ENCODE measurements at places on chromosomes 4 and X.

GRCh38 chrX:45749375-45749774 is 548.7 kb upstream of the DIPK2B start:
- DNase-seq = no peak

DNA sequence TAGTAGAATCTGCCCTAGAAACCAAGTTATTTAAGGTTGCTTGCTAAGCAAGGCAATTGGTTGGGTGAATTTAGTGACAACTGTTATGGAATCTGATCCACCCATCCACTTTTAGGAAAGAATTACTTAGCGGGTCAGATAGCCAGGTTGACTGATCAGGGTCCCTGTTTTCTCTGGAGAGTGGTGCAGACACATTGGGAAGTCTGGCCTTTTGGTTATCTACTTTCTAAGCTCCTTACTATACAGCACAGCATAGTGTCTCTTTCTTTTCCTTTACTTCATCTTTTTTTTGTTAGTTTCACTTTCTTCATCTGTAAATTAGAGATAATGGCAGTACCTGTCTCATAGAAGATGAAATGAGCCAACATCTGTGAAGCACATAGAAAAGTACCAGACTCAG is 7.4 kb downstream of the HERC3 start:
- no peak for DNase-seq

DNA sequence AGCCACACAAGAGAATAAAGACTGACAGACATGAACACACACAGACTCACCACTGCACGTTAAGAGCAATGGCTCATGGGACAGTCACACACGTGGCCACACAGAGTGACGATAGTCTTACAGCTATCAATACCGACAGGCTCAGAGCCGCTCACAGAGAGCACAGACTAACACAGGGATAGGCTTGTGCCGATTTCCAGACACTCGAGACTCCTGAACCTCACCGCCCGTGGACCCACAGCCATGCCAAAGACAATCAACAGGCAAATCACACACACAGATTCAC is 716 bp upstream of the SLC38A5 start:
- DNase-seq = no peak

DNA sequence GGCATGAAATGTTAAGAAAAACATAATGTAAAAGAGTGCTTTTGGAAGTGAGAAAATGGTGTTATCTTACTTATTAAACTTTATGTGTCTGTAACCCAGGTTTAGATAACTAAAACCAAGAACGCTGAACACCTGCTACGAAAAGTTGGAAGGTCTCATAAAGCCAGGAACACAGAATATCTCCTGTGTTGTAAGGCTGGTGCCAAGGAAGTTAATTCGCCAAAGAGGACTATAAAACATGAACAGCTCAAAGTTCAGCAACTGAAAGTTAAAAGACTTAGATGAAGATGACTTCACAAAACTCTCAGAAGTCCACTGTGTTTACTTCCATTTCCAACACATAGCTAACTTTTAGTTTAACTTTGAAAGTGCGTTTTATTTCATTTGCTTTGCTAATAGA is 54.3 kb downstream of the GPRIN3 start:
- DNase-seq = no peak

DNA sequence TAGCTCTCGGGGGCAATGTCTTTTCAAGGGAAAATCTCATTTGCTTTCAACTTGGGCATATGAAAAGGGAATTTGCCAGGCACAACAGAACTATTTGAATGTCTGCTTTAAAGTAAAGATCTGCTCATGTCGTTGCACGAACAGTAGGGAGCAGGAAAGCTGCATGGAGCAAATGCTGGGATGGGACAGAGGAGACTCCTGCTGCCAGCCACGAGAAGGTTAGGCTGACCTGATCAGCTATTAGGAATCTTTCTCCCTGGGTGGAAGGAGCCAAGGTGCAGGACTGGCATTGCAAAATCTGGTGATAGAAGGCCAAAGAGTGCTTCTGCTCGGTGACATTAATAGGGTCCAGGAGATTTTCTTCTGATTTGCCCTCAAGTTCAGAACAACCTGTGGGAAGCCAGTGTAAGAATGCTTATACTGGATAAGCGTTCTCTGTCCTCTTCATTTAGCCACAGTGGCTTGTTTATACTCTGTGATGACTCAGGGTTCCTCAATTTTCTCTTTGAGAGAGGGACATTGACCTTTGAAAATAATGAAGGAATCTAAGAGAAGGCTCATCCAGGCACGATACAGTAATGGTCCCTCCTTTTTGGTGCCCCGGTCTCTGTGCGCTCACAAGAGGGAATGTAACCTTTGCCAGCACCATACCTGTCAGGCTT is 22.9 kb downstream of the FHL1 start:
- DNase-seq = peak; percentile 71

DNA sequence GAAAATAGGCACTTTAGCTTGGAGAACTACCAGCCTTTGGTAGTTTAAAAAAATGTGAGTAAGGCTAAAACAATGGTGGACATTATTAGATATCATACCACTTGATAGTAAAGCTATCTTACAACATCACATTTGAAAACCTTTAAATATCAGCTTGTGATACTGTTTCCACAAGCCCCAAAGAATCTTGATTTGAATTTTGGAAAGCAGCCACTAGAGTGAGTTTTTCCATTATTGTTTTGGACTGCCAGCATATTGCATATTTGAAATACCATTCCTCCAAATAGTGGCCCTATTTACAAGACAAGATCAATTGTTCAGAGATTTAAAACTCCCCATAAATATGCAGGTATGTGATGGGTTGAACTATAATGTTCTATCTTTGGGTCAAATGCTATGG is 303.0 kb upstream of the PRPS2 start:
- peak; percentile 4 for DNase-seq

- DNase-seq = peak; percentile 12
Observed at GRCh38 chrX:63754136-63754859, 30.7 kb downstream of the ARHGEF9 start.

DNA sequence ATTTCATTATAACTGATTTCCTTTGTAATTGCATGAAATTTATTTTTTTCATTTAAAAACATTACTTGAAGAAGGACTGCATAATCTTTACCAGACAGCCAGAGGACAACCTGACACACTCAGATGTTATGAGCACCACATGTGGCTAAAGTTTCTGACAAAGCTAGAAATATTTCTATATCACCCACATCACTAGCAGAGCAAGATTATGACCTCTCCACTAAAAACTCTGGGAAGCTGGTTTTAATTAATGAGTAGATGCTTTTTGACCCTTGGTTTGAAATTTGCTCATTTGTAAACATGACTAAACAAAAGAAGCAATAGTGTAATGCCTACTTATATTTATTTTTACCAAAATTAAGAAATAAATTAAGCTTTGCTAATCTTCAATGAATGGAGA is 661.5 kb upstream of the EPHA5 start:
- no peak for DNase-seq

DNA sequence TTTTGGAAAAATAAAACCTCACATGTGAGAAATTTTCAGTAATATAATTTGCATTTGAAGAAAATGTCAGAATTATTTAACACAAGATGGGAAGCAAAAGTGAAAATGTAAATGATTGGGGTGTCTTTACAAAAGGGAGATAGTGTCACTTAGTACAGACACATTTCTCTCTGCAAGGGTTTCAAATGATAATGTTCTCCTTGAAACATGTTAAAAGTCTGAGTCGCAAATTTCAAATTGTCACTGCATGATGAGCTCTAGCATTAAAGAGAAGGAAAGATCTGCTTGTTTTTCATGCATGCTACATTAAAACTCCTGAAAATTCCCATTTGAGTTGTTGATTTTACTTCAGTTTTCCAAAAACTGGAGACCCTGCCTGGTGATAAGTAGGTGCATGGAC is 122.0 kb upstream of the LDB2 start:
- DNase-seq = no peak

DNA sequence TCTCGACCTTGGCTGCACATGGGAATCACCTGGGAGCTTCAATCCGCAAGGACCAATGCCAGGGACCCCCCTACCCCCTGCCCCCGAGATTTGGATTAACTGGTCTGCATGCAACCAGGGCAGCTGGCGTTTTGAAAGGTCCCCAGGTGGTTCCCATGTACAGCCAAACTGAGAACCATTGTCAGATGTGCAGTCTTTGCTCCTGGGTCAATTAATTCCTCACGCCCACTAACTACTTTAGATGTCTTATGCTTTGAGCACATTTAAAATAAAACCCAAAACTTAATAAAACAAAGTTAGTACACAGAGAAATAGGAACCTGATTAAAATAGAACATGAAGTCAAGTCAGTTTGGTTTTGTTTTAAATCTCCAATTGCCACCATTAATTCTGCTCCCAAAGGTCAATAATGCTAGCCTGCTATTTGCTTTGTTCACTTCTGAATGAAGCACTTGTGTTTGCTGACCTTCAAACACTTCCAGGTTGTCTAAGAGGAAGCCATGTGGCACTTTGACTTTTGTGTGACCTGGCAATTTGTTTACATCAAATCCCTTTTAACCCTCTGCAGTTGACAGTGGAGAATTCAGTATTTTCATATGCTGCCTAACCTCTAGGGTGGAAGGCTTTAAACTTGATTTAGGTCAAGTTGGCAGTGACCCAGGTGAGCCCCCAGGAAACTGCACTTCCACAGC is 27.2 kb upstream of the TMSB4X start:
- no peak for DNase-seq

GRCh38 chrX:27884654-27885053 is 76.9 kb downstream of the MAGEB10 start:
- no peak for DNase-seq

DNA sequence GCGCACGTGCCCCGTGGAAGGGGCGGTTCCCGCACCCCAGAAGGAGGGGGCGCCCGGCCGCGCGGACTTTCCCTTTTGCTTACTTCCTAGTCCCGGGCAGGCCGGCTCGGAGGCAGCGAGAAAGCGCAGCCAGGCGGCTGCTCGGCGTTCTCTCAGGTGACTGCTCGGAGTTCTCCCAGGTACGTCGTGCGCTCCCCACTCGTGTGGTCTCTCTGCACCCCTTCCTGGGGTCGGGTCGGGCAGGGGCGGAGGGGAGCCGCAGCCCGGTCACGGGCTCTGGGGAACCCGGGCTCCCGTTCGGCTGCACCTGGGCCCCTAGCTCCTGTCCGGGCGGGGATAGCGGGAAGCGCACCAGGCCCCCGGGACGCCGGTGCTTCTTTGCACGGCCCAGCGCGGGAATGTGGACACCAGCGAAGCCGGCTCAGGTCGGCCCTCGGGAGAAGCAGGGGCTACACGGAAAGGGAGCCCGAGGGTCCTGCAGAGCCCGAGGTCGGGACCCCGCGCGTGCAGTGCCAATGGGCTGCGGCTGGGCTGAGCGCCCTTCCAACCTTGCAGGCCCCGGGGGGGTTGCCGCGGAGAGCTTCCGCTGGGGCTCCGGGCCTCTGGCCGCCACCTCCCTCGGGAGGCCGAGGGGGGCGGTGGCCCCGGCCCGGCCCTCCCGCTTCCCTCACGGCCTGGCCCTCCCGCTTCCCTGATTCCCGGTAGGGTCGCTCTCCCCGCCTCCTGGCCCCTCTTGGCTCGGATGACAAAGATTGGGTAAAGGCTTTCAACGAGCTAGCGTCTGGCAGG is at the start of gene TLR2:
TSS of gene TLR2 (plus strand) at position 99 of the 789 bp plus-strand sequence. CDS start 18,628 bp downstream, outside the sequence.
- no peak for DNase-seq

GRCh38 chr4:87092389-87093141 is 127.9 kb downstream of the KLHL8 start:
- DNase-seq = peak; percentile 68

DNA sequence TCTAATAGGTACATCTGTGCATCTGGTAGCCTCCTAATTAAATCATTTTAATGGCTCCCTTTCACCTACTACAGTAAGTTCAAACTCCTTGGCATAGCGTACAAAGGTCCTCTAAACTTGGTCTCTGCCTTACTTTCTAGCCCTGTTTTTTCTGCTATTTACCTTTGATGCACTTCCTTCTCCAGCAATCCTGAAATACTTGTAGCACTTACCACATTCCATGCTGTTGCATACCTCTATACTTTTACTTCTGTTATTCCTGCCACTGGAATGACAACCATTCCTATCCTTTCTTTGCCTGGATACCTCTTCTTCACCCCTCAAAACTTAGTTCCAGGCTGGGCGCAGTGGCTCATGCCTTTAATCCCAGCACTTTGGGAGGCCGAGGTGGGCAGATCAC is 56.6 kb upstream of the LHFPL1 start:
- DNase-seq = peak; percentile 8

DNA sequence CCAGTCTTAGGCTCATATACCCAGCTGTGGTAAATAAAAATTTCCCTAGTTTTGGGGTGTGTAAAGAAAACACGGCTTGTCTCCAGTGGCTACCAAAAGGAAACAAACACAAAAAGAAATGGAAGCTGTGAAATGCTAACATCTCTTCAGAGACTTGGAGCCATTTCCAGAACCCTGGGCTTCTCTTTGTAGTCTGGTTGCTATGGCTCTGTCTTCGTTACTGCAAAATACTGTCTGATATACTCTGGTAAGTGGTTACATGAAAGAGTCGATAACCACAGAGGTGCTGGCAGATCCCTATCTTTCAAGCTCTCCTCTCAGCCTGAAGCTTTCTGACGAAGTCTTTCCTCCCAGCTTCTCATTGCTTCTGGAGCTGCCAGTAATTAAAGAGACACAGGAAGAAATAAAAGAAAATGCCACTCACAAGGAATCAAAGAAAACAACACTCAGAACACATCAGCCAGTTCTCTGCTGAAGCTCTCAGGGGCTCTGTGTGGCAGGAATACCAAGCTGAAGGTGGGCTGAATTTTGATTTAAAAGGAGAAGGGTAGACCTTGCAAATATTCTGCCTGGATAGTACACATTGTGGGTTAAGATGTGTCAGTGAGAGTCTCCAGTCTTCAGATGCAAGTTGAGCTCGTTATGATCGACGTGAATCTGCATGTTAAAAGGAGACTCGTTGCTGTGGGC is 107.6 kb upstream of the FAM9C start:
- DNase-seq = peak; percentile 79

DNA sequence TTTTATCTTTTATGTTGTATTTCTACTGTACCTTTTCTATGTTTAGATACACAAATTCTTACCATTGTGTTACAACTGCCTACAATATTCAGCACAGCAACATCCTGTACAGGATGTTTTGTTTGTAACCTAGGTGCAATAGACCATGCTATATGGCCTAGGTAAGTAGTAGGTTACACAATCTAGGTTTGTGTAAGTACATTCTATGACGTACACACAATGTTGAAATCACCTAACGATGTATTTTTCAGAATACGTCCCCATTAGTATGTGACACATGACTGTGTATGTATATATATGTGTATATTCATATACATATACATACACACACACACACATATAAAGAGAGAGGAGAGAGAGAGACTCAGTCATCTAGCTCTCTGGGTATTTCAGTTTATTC is 103.5 kb downstream of the CLNK start:
- DNase-seq = no peak
